ENCODE measurements at places on chromosomes 4 and X.

DNA sequence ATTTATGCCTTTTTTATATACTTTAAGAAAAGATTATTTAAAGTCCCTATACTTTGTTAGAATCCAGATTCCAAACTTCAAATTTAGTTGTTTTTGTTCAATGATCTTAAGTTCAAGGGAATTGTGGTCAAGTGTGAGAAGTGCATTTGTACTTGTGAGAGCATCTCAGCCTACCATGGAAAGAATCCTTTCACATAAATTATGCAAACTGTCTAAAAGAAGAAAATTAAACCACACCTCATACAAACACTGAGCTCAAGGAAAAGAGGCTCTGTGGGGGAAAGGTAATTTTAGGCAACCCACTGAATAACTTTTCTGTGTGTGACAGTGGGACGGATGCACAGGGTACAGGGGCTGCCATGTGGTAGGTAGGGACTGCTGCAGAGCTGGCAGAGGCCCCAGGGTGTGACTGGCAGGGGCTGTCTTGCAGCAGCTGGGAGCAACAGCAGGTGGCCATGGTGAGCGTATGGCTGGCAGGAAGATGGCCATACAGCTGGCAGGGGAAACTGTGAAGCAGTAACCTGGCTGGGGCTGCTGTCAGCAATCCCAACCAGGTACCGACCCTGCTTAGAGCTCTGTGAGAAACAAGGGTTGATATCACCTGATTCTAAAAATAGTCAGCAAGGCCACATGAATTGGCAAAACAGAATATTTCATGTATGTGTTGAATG, 130.6 kb downstream of the UGT8 start:
- no peak for DNase-seq

DNA sequence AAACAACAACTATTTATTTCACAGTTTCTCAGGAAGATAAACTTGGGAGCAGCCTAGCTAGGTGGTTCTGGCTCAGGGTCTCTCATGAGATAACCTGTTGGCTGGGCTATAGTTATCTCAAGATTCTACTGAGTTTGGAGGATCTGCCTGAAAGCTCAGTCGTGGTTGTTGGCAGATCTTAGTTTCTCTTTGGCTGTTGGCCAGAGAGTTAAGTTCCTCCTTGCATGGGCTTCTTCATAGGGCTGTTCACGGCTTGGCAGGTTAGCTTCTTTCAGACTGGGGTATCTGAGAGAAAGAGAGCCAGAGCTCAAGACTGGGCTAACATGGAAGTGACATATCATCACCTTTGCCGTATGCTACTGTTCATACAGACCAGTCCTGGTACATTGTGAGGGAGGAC, 28.7 kb downstream of the SEC24B start:
- no peak for DNase-seq

- DNase-seq, result no peak
Measured at GRCh38 chrX:100721328-100721727, 10.6 kb downstream of the SYTL4 start.

DNA sequence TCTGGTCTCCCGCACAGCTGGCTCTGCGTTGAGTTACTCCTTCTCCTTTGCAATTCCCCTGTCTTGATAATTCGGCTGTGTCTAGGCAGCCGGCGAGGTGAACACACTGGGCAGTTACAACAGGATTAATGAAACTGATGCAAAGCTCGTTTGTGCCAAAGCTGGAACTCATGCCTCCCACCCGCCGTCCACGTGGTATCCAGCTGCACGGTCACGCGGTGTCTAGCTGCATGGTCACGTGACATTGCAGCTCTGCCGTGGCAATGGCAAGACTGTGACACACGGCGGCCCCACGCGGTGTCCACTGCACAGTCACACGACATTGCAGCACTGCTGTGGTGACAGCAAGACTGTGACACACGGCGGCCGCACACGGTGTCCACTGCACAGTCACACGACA, 31.2 kb upstream of the LRPAP1 start:
- DNase-seq, result no peak

GRCh38 chr4:41178372-41179370, 35.7 kb downstream of the APBB2 start:
- DNase-seq, result no peak

GRCh38 chr4:40587826-40588225, 41.8 kb downstream of the RBM47 start:
- DNase-seq, result no peak

- no peak for DNase-seq
Measured at GRCh38 chr4:25743971-25744370, 88.3 kb downstream of the SLC34A2 start.

DNA sequence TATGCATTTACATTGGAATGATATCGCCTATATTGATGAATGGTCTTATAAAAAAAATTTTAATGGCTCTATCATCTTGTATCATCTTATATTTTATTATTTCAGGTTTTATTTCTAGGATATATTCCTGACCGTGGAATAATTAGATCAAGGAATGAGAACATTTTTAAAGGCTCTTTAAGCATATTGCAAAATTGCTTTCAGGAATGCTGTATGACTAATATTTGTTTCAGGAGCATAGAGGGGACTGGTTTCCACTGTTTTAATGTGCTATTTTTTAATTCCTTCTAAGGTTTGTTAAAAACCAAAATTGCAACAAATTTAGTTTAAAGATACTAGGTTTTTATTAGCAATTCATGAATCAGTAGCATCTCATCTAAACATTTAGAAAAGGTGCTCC, 120.2 kb downstream of the BMPR1B start:
- no peak for DNase-seq

- DNase-seq, result no peak
Measured at GRCh38 chr4:89599026-89599425, 237.9 kb downstream of the SNCA start.

GRCh38 chr4:40481977-40482376, 146.8 kb downstream of the CHRNA9 start:
- no peak for DNase-seq

DNA sequence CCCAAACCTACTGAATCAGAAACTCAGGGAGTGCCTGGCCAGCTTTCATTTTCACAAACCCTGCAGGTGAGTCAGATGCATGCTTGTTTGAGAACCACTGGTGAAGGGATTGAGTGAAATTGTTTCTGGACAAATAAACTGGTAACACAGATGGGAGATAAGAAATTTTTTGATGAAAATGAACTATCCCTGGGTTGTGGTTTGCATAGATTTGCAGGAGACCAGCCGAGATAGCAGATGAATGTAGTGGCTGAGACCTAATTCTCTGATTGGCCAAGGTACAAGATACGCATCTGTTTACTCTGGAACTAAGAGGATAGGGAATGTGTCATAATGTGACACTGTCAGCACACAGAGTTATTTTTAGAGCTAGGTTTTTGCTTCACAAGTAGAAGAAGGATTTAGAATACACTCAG, 117.8 kb upstream of the NOCT start:
- no peak for DNase-seq

GRCh38 chrX:109990582-109991276, 12.2 kb upstream of the TMEM164 start:
- DNase-seq, result no peak

GRCh38 chrX:15098505-15098904, 171.4 kb downstream of the ASB9 start:
- no peak for DNase-seq

DNA sequence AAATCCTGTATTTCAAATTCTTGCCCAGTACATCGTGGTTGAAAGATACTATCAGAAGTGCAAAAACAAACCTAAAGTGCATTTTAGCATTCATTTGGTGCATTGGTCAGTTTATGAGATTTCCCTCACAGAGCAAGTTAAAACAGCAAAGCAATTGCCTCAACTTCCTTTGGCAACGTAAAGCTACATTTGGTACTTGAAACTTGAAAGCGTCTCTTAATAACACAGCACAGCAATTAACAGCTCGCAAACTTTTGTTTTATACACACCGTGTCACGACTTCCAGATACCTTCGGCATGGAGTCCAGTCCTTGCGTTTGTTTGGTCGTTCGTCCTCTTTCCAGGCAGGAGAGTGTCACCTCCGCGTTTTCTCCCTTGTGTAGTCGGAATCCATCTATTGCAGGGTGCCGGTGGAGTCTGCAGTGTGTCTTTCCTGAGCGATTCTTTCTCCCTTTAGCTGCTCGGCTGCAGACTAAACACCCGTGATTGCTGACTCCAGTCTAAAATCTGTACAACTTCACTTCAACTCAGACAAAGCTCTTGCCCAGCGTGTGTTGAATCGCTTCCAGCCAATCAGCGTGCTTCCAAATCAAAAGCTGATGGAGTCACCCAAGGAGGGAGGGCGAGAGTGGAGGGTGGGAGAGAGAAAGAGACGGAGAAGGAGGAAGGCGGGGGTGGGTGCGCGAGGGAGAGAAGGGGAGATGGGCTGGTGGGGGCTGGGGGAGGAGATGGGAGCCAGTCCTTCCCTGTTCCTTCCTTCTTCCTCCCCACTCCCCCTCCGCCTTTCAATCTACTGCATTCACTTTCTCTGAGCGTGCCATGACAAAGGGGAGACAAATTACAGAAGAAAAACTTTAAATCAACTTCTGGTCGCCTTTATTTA, at the start of gene PCDH18:
PCDH18 (minus strand) TSS at position 509 of the 883 bp plus-strand sequence; CDS start at position 103, 406 bp downstream.
- no peak for DNase-seq

DNA sequence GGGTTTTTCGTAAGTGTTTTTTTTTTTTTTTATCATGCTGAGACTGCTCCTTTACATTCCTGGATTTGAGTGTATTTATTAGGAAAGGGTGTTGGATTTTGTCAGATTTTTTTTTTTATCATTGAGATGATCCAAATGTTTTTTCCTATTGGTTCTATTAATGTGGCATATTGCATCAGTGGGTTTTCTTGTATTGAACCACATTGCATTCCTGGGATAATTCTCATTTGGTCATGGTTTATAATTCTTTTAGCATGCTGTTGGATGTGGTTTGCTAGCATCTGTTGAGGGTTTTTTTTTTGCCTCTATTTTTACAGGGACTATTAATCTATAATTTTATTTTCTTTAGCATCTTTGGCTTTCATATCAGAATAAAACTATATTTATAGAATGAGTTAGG, 28.8 kb downstream of the COL4A5 start:
- DNase-seq, result no peak

- DNase-seq, result no peak
Measured at GRCh38 chr4:77020017-77020416, 55.8 kb downstream of the CCNI start.

DNA sequence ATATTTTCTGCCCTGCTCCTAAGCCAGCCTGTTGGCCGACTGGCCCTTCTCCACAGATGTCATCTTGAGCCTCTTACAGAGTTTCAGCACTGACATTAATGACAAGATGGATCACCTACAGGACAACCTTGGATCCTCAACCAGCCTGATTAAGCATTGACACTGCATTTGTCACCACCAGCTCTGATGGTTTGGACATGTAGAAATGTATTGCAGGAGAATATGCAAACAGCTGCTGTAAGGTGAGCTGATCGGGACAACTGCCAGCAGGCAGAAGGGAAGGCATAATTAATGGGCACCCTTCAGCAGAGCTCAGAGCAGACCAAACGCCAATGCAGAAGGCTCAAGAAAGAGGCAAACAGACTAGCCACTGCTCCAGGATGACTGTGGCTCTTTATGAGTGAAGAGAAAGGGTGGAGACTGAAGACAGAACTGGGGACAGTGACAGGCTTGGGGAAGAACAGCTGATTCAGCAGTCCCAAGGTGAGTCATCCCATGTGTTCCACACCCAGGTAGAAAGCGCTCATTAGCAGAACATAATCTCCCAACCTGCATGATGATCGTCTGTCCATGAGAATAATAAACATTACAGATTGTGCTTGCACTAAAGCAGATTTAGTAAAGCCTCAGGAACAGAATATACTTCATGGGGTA, 6.7 kb downstream of the CORIN start:
- DNase-seq, result no peak

Data from activated CD8-positive, alpha-beta memory T cell treated with anti-CD3 and anti-CD28 coated beads for 4 hours (primary cell).